ENCODE measurements at places on chromosomes 3 and 15. TPM values are rescaled to one million over a fixed set of nuclear protein-coding genes. Genes with fewer than 3 reads are reported as not detected.

The SPESP1 gene
- total RNA-seq: 1.0 TPM

The TYRO3 gene
- 8.5 TPM for total RNA-seq

The GOLGA6A gene
- not detected for total RNA-seq

The NPTN gene
- total RNA-seq: 102 TPM

The SLC28A1 gene
- not detected for total RNA-seq

The TM4SF18 gene
- total RNA-seq: 56.6 TPM

The SKIL gene
- 110 TPM for total RNA-seq

The P2RY12 gene
- not detected for total RNA-seq

The TARS3 gene
- total RNA-seq: 8.8 TPM

The CPLX3 gene
- not detected for total RNA-seq

The PPCDC gene
- total RNA-seq: 9.1 TPM

The PLA2G4E gene
- total RNA-seq: not detected

The RTP3 gene
- not detected for total RNA-seq

The RBMS3 gene
- total RNA-seq: 42.9 TPM

The TTLL13 gene
- total RNA-seq: under 0.01 TPM

The TJP1 gene
- total RNA-seq: 85.1 TPM

The OR5K2 gene
- total RNA-seq: not detected

The KIF23 gene
- 18.1 TPM for total RNA-seq

The EPHB1 gene
- total RNA-seq: 0.81 TPM

The SAMD7 gene
- not detected for total RNA-seq

The MAN2C1 gene
- total RNA-seq: 152 TPM

The FBXW12 gene
- not detected for total RNA-seq

The IL17RE gene
- total RNA-seq: 0.18 TPM

The LIPH gene
- total RNA-seq: 2.5 TPM

The LTK gene
- under 0.01 TPM for total RNA-seq

The TRANK1 gene
- total RNA-seq: 5.8 TPM

The PRR20G gene
- not detected for total RNA-seq

The VWA5B2 gene
- not detected for total RNA-seq

The GATA2 gene
- 12.4 TPM for total RNA-seq

The WDR73 gene
- total RNA-seq: 27.8 TPM

The ATP13A5 gene
- not detected for total RNA-seq

The XCR1 gene
- total RNA-seq: not detected

The FGD5 gene
- 82.4 TPM for total RNA-seq

The EFL1 gene
- 31.2 TPM for total RNA-seq

The SH2D7 gene
- total RNA-seq: not detected

The GNAT1 gene
- not detected for total RNA-seq

The TRIM42 gene
- total RNA-seq: not detected

The B3GNT5 gene
- 18.1 TPM for total RNA-seq

The KCNMB2 gene
- not detected for total RNA-seq

The PAQR5 gene
- total RNA-seq: 0.28 TPM

The RCN2 gene
- 57.8 TPM for total RNA-seq

The ZCWPW2 gene
- total RNA-seq: 0.18 TPM

The HAPLN3 gene
- total RNA-seq: 22.1 TPM

The LRRIQ4 gene
- total RNA-seq: not detected

The HHLA2 gene
- not detected for total RNA-seq

The SNAPC5 gene
- 16.4 TPM for total RNA-seq

The BFSP2 gene
- not detected for total RNA-seq

The TGFBR2 gene
- total RNA-seq: 247 TPM

The EHHADH gene
- 2.1 TPM for total RNA-seq

All from endothelial cell of coronary artery (primary cell).